ENCODE measurements at places on chromosomes 5 and 9.

- no peak for DNase-seq
Observed at GRCh38 chr9:136852664-136853595, 784 bp downstream of the MAMDC4 start.

DNA sequence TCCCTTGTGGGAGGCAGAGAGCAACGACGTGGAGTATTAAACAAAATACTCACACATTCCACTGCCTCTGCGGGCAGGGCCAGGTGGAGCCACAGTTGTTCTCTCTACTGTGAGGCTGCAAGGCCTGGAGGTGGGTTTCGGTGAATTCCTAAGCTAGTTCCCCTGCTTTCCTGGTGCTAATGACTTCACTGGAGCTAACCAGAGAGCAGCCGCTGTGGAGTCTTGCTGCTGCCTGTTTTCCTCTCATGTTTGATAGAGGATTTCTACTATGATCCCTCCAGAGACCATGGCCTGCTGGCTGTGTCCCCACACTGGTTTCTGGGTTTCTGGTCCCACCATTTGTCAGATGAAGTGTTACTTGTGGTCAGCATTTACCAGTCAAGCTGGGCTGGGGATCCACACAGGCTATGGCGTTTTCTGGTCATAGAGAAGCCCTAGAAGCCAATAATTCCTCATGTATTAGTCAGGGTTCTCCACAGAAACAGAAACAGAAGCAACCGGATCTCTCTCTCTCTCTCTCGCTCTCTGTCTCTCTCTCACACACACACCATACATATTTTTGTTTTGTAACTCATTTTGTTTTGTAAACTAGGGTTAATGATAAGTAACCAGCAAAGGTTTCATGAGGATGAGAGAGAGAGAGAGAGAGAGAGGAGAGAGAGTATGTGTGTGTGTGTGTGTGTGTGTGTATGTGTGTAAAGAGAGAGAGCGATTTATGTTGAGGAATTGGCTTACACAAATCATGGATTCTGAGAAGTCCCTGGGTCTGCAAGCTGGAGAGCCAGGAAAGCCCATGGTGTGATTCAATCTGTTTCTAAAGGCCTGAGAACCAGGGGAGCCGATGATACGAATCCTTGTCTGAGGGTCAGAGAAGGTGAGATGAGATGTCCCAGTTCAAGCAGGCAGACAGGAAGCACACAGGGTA, 403.0 kb downstream of the GADD45G start:
- no peak for DNase-seq

- DNase-seq = peak; percentile 70
Observed at GRCh38 chr5:113057557-113057984, 81.0 kb downstream of the DCP2 start.

DNA sequence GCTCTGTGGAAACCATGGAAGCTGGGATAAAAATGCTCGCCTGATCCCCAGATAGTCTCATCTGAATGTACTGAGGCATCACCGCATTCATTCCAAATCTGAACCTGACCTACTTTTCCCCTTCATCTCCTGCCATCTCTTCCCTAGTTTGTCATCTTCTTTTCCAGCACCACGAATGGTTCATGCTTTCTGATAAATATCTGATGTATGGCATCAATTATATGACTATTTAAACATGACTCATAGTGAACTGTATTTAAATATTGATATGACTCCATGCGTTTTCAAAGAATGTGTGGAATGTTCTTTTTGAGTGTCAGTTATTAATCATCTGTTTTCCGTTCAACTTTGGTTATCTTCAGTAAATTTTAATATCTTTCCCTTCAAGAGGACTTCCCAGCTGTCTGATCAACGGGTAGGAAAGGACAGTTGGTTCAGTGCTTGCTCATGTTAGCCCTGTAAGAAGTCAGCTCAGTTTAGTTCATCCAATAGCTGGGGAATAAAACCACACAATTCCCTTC, 21.1 kb downstream of the BASP1 start:
- no peak for DNase-seq

- peak; percentile 81 for DNase-seq
Observed at GRCh38 chr9:127612939-127613582, 984 bp downstream of the STXBP1 start.

DNA sequence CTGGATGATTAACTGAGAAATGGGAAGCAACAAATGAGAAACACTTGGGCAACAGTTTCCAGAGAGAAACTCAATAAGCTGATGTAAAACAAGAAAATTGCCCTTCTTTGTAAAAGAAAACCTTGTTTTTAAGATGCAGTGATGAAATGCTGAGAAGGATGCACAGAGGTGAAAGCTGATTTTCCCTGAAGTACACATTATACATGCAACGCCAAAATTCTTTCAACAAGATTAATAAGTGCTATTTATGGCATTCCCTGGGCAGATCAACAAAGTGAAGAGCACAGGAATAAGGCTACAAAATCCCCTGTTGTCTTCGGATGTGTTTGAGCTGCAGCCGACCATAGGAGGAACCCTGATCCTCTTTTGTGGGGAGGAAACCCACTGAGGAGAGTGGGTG, 208.0 kb upstream of the ANKH start:
- no peak for DNase-seq

- DNase-seq = peak; percentile 71
Observed at GRCh38 chr5:126422994-126423788, at the start of gene GRAMD2B. TSS of gene GRAMD2B (plus strand) at chr5:126423409. CDS start at chr5:126423607, 198 bp downstream.

Measured in brain (organoid and tissue), 16 donors.